Activated effector memory CD4-positive, alpha-beta T cell treated with Interleukin-2 at 50 U/mL for 16 hours (primary cell): ENCODE measurements at places on chromosomes 5 and 9.

DNA sequence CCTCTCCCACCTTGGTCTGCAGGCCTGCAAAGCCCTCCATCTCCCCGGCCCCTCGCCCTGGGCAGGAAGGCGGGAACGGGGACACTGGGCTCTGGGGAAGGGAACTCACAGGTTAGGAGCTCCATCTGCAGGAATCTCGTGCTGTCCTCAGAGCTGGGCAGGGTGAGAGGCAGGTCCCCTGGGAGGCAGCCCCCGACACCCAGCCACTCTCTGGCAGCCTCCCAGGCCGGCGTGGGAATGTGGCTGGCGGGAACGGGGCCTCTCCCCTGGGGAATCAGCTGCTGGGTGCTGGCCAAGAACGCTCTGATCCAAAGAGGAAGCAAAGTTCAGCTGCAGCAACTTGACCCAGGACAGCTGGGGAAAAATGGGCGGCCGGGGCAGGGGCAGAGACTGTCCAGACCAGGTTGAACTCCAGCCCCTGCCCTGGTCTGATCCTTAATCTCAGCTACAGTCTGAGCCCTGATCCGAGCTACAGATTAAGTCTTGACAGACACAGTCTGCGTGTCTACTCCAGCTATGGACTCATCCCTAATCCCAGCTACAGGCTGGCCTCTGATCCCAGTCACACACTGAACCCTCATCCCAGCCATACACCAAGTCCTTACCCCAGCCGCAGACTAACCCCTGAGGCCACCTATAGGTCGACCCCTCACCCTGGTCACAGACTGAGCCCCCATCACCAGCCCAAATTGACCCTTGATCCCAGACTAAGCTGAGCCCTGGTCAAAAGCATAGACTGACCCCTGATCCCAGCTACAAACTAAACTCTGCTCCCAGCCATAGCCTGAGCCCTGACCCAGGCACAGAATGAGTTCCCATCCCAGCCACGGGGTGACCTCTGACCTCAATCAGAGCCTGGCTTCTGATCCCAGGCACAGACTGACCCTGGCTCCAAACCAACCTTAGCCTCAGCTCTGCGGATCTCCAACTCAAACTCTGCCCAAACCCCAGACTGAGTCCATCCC, 37.3 kb upstream of the EGFL7 start:
- DNase-seq: no peak

DNA sequence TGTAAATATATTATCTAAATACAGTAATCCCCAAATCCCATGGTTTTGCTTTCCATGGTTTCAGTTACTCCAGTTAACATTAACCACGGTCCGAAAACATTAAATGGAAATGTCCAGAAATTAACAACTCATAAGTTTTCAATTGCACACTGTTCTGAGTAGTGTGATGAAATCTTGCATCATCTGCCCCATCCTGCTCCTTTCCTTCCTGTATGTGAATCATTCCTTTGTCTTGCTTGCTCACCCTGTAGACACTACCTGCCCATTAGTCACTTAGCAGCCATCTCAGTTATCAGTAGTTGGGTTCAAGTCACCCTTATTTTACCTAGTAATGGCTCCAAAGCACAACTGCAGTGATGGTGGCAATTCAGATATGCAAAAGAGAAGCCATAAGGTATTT, 1568.5 kb upstream of the WWC1 start:
- DNase-seq: no peak

DNA sequence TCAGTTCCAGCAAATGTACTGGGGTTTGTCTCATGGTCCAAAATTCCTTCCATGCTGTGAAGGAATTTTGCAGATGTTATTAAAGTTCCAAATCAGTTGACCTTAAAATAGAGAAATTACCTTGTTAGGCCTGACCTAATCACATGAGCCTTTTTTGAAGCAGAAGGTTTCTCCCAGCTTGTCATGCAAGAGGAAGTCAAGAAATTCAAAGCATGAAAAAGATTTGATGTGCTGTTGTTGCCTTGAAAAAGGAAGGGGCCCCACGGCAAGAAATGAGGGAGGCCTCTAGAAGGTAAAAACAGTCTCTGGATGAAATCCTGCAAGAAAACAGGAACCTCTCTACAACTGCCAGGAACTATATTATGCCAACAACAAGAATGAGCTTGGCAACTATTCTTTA, 24.2 kb upstream of the HAPLN1 start:
- no peak for DNase-seq

DNA sequence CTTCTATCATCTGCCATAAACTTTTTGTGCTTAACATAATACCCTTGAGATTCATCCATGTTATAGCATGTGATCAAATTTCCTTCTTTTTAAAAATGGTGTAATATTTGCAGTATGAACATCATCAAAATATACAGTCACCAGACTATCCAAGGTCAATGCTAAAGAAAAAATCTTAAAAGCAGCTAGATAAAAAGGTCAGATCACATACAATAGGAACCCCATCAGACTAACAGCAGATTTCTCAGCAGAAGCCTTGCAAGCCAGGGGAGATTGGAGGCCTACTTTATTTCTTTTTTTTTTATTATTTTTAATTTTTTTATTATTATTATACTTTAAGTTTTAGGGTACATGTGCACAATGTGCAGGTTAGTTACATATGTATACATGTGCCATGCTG, 37.2 kb downstream of the FAM170A start:
- no peak for DNase-seq

DNA sequence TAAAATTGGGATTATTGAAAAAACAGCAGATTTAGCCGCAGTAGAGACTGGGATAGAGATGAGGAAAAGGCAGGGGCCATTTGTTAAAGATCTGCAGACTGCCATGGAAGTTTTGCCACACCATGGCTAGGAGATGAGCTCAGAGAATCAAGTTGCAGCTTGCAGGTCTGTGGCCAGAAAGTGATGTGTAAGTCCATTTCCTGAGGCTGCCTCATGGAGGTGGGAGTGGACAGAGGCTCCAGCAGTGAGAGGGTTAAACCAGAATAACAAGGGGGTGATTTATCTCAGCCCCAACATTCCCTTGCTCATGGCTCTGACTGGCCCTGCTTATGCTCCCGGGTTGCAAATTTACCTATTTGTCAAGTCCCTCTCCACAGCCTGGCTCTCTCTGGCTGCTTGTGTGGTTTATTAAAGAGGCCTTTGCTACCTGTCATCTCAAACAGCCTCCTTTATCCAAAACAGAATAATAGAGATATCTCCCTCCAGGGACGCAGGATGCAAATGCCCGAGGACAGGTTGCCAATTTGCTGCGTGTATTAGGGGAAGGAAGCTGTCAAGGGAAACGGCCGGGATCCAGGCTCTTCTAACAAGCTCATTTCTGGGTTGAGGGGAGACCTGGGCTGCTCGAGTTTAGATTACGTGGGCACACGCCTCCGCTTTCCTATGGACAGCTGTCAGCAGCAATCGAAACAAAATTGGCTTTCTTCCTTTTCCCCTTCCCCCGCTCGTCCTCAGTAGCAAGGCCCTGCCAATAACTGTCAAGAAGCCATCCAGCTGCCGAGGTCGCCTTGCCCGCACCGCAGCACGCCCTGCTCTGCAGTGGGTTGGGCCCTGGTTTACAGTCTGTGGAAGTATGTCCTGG, 72.8 kb upstream of the PITX1 start:
- DNase-seq: no peak

DNA sequence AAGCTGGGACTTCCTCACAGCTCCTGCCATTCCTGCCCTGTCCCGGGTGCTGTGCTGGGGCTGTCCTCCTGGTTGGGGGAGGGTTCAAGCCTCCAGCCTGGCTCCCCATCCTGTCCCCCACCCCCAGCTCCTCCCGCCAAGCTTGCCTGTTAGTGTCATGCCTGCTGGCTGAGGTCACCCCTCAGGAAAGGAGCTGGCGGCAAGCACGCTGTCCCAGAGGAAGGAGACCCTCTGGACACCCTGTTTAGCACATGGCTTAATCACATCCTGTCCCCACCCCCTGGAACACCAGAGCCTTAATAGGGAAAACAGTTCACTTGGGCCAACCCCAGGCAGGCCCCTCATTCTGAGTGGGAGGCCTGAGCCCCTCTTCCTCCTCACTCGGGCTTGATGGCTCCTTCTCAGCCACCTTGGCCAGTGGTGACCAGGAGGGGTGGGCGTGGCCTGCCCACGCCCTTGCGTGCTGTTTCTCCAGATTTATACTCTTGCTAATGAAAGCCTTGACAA, 9.2 kb upstream of the PHYHD1 start:
- DNase-seq: no peak

- no peak for DNase-seq
Observed at GRCh38 chr9:31236344-31236743, 1148.1 kb upstream of the ACO1 start.

- no peak for DNase-seq
Observed at GRCh38 chr9:74479711-74480110, 17.4 kb upstream of the RORB start.

DNA sequence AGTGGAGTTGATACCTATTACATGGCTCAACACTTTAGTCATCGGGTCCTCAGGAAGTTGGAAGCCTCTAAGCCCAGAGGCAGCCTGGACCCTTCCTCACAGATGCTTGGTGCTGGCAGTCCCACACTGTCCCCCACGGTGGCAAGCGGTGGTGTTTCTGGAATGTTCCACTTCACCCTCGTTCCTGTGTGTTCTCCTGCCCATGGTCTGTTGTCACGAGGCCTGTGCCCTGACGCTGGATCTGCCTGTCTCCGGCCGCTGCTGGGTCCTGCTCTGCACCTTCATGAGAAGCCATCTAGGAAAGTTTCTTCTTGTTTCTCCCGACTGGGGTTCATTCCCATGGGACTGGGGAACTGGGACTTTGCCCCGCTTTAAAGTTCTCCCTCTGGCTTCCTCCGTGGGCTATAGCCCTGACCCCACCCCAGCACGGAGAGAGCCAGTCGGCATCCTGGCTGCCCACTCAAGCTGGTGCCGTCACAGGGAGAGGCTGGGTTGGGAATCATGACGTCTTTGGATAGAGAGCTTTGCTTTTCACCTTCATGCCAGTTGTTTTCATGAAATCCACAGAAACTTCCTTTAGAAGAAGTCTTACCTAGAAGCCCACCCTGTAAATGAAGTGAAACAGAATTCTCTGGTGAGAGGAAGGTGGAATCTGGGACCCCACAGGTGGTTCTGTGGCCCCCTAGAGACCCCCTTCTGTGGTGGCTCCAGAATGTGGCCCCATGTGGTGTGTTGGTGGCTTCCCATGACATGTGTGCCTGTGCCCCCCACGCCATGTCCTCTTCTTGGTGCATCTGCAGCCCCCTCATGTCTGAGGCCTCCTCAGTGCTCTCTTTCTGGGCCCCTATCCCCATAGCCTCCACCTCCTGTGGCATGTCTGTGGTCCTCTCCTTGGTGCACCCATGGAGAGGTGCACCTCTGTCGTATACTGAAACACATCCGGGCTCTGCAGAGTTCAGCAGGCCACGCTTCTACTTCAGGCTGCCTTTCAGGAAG, 43.8 kb downstream of the TRIP13 start:
- DNase-seq: no peak

GRCh38 chr9:127751269-127752054, 16.4 kb upstream of the TOR2A start:
- no peak for DNase-seq

DNA sequence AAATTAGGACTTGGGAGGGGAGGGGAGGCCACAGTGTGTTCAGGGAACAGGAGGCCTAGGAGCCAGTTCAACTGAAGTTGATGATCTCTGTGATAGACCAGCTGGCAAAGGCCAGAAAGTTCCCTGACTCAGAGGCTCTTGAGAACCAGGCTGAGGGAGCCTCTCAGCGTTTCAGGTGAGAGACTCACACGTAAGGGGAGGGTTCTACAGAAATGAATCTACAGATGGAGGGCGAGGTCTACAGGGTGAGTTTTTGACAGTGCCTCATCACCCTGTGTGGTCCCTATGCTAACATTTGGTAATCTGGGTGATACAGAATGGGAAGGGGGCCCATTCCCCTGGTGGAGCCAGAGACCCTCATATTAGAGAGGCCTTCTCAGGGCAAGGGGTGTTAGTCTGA, 32.0 kb downstream of the ENHO start:
- no peak for DNase-seq

DNA sequence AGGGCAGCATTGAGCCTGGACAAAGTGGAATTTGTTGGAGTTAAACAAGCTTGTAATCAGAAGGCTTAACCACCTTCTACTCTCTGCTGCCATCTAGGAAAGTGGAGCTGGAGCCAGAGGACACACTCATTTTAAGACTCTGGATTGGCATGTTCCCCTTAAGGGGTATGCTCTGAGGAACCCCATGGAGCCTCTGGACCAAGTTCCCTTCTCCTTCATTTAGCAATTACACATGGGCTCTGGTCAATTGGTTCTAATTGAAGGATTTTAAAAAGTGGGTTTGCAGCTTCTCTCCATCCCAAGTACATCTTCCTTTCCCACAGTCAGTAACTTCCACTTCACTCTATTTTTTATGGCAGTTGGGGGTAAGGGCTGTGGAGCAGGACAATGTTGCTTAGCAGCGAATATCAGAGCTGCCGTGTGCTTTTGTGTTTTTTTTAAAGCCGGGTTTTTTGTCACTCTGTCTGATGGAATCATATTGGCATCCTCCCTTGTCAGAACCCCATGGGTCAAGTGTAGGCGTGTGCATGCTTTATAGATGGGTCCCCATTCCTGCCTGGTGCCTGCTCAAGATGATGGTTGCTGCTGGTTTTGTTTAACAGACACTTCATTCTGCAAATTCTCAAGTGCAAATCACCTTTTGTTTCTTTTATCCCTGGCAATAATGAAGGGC, 330.7 kb upstream of the ADAMTSL1 start:
- DNase-seq: no peak

GRCh38 chr9:135038331-135038730, 49.1 kb upstream of the OLFM1 start:
- no peak for DNase-seq

DNA sequence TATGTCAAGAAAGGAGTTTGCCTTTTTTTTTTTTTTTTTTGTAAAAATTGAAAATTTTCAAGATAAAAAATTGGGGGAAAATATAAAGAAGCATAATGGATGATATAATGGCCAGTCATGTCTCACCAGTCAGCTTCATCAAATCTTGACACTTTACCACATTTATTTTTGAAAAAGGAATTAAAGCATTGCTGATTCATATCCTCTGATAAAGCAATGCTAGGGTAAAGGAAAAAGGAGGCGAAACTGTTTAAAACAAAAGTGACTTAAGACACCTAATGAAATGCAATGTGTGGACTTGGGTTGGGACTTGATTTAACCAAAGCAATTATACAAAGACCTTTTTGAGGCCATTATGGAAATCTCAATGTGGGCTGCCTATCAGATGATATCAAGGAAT, 208.5 kb downstream of the ARHGAP26 start:
- DNase-seq: no peak

- no peak for DNase-seq
Observed at GRCh38 chr5:138639326-138639725, 64.1 kb upstream of the HSPA9 start.

- DNase-seq: no peak
Observed at GRCh38 chr5:174295702-174296436, 250.4 kb downstream of the NSG2 start.

GRCh38 chr5:35263266-35263877, 33.1 kb upstream of the PRLR start:
- no peak for DNase-seq

DNA sequence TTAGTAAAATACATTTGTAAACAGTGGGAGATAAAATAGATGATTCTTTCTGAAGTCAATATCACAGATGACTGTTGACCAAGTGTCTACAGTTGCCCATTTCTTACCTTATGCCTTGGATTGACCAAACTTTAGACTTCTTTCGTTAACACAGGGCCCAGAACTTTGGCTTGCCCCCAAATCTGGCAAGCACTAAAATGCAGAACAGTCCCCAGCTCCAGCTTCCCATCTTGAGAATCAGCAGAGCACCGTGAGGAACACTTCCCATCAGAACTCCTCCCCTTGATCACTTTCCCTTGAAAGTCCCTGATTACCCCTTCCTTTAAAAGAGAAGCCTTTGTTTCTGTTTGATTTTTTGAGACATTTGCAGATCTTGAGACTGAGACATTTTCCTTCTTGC, 1039.9 kb downstream of the TLE1 start:
- DNase-seq: no peak

GRCh38 chr9:134742822-134743535, 101.4 kb downstream of the COL5A1 start:
- DNase-seq: no peak
